Stimulated activated CD4-positive, alpha-beta T cell treated with anti-CD3 and anti-CD28 coated beads, Interleukin-15, amount 100 ng/mL, for 1 hour (primary cell): ENCODE measurements at places on chromosomes 2 and 18.

- DNase-seq: no peak
These were observed 245.4 kb downstream of the CDH2 start for GRCh38 chr18:27931535-27931934.

- DNase-seq: no peak
These were observed 502.2 kb upstream of the ZEB2 start for GRCh38 chr2:145021962-145022665.

DNA sequence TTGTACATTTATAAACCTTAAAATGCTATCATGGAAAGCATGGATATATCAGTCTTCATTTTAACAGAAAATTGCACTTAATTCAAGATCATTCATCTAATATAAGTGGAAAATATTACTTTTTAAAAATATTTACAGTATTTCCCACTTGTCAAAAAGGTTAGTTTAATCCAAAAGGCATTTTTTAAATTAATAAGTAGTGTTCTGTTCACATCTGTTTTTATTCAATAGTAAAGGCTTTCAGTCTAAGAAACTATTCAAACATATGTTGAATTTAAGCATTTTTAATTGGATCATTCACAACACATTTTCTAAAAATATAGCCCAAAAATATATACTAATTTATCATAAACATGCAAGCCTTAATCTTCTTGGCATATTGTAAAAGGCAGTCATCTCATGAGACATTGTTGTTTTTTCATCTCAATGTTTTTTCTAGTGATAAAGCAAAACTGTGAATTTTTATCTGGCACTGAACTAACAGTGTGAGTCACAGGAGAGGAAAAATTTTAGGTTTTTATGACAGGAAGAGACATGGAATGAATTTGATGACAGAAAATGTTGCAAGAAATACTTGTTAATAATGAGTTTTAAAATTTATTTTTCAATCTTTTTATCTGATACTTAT lies 1642.5 kb upstream of the TMEFF2 start:
- no peak for DNase-seq

- DNase-seq: no peak
These were observed 25.3 kb downstream of the NABP1 start for GRCh38 chr2:191703079-191703725.

GRCh38 chr18:23209031-23209430 lies 73.7 kb downstream of the CABLES1 start:
- DNase-seq: no peak

DNA sequence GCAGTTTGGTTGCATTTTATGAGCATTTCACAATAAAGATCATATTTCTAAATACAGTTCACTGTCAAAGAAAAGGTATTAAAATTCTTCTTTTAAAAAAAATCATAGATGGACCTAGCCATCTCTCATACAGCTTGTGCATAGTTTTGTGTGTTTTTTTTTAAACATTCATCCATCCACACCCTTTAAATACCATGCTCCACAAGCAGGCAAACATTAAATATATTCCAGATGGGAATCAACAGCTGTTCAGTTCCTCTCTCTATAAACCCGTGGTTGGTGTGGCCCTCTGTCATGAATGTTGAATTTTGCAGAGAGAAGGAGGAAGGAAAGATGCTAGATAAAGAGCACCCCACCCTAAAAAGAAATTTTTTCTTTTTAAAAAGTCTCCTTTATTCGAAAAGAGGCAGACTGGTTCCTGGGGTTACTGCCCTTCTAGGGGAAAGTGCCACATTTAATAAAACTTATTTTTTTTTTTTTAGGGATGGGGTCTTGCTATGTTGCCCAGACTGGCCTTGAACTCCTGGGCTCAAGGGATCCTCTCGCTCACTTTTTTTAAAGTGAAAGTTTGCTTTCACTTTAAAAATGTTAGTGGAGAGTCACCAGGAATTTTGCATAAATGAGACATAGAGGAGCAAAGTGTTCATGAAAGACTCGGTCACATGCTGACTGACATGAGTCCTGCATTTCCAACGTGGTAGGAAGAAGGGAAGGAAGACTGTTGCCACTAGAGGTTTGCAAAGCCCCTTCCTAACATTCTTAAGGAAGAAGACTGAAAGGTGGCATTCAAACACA lies 73.9 kb upstream of the LMAN1 start:
- no peak for DNase-seq

GRCh38 chr2:196101325-196101991 lies 32.8 kb upstream of the DNAH7 start:
- DNase-seq: no peak

DNA sequence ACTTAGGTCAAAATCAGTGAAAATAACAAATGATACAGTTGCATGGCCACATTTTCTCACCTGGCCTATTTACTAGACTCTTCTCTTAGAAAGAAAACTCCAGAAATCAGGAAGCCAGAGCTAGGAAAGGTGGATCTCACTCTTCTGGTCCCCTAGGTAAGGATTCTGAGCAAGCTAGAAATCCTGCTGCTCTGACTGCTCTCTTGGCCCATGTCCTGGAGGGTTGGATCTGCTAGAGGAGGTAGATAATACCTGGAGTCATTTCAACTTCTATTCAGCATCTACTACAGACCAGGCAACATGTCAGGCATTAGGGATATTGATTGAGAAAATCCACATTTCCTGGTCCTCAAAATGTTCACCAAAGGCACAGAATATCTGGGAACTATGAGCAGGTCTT lies 34.9 kb downstream of the AKAIN1 start:
- DNase-seq: no peak

- DNase-seq: no peak
These were observed 83.4 kb downstream of the SLC25A12 start for GRCh38 chr2:171810422-171811244.

- DNase-seq: no peak
These were observed 27.5 kb downstream of the SP100 start for GRCh38 chr2:230443541-230443940.

- DNase-seq: no peak
These were observed 113.0 kb upstream of the SLC1A4 start for GRCh38 chr2:64876137-64876647.

DNA sequence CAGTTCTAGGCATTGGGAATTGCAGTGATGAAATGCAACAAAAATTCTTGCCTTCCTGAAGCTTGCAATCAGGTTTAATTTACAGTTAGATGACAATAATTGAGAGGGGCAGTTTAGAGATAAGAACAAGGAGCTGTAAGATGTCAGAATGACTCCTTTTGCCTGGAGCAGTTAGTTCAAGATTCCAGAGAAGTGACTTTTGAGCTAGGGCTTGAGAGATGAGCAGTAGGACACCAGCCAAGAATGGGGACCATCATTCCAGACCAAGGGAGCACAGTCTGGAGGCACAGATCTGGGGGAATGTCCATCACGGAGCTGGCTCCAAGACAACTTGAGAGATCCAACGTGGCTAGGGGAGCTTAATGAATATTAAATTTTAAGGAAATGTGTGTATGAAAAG lies 26.8 kb downstream of the CACNB4 start:
- no peak for DNase-seq

DNA sequence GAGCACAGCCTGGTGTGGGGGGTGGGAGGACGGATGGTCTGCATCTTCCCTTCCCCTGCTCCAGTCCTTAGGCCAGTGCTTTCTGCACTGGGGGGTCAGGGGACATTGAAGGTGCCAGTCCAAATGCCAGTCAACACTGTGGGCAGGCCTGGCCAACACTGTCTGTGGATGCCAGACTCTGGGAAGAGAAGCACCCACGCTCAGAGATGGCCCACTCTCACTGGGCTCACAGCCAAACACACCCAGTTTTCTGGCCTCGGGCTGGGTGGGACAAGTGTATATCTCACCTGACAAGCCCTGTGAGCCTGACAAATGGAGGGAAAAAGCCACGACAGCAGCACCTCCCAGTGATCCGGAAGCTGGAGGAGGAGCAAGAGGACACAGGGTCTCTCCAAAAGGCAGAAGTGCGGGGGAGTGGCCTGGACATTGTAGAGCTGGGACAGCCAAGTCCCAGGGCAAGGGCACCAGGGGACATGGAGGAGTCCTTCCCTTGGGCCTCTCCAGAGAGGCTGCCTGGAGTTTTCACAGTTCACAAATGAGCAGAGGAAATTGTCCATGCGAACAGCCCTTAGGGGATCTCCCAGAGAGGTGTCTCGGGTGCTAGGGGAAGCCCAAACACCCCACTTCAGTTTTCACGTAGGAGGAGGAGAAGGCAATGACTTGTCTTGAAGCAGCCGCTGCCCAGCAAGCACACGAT lies 79.3 kb downstream of the SDC1 start:
- DNase-seq: no peak
